ENCODE measurements at places on chromosomes 11 and 22.

DNA sequence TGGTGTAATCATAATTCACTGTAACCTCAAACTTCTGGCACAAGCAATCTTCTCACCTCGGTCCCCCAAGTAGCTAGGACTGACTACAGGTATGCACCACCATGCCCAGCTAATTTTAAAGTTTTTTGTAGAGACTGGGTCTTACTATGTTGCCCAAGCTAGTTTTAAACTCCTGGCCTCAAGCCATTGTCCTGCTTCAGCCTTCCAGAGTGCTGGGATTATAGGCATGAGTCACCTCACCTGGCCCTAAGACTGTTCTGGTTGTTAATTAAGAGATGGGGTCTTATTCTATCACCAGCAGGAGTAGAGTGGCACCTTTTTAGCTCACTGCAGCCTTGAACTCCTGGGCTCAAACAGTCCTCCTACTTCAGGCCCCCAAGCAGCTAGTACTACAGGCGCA is 52.0 kb upstream of the DEPDC7 start:
- no peak for DNase-seq

DNA sequence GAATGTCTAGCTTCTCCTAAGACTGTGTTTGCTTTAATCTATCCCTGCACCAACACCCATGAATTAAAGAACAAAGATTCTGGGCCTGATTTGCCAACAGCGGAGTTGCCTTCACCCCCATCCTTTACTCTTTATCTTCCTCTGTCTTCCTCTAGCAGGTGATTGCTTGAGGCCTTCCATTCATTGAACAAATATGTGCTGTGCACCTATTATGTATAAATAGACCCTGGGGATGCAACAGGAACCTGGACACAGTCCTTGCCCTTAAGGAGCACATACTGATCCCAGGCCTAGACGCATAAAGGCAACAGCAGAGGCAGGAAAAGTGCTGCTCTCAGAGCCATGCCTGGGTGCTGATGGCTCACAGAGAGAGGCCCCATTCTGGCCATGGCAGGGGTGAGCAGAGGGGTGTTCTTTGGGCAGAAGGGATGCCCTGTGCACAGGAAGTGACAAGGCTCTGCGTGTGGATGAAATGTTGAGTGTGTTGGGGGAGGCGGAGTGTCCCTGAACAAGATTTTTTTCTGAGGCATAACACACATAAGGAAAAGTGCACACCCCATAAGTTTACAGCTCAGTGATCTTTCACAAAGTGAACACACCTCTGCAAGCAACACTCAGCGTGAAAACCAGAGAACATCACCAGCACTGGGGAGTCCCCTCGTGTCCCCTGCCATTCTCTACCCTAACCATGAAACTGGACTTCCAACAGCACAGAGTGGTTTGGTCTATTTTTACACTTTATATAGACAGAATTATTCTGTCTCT is 145.9 kb downstream of the GRIK4 start:
- no peak for DNase-seq

DNA sequence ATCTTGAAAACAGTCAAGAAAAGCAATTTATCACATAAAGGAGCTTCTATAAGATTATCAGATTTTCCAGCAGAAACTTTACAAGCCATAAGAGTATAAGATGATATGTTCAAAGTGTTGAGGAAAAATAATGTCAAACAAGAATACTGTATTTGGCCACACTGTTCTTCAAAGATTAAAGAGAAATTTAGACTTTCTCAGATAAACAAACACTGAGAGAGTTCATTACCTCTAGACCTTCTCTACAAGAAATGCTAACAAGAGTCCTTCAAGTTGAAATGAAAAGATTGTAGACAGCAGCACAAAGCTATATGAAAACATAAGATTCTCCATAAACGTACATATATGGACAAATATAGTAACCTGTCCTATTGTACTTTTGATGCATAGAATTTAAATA is 8.0 kb upstream of the MTMR2 start:
- no peak for DNase-seq

DNA sequence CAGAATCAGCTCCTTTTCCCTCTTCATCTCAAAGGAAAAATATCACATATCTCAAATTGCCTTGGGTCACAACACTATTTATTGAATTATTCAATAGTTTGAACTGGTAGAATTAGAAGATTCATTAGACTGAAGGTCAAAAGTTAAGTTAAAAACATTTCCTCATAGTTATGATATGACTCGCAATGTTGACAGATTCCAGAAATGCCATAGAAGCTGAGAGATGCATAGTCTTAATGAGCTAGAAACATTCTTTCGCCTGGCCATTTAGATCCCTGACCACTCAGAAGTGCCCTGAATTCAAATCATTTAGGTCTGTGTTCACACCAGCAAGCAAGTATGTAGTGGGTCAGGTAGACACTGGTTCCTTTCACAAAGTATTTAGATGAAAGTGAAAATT is 44.4 kb downstream of the FAT3 start:
- no peak for DNase-seq

DNA sequence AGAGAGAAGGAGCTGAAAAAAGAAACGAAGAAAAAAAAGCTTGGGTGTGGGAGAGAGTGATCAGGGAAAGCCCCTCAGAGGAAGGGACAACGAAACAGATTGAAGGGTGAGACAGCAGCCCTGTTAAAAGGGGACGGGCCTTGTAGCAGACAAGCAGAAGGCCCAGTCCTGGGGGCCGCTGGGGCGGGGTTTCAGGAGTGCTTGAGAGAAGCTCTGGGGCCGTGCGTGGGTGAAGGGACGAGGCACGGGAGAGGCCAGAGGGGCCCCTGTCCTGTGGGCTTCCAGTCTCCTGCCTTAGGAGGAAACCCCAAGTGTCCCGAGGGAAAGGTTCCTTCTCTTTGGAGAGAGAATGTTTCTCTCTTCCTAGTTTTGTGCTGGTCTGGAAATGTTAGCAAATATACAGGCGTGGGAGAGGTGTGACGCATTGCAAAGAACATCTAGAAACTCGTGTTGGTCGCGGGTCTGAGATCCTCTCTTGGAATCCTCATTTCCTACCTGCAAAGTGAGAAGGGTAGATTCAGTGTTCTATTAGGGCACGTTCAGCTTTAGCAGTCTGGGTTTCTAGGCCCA is 28.6 kb downstream of the ADAMTS15 start:
- DNase-seq = no peak

DNA sequence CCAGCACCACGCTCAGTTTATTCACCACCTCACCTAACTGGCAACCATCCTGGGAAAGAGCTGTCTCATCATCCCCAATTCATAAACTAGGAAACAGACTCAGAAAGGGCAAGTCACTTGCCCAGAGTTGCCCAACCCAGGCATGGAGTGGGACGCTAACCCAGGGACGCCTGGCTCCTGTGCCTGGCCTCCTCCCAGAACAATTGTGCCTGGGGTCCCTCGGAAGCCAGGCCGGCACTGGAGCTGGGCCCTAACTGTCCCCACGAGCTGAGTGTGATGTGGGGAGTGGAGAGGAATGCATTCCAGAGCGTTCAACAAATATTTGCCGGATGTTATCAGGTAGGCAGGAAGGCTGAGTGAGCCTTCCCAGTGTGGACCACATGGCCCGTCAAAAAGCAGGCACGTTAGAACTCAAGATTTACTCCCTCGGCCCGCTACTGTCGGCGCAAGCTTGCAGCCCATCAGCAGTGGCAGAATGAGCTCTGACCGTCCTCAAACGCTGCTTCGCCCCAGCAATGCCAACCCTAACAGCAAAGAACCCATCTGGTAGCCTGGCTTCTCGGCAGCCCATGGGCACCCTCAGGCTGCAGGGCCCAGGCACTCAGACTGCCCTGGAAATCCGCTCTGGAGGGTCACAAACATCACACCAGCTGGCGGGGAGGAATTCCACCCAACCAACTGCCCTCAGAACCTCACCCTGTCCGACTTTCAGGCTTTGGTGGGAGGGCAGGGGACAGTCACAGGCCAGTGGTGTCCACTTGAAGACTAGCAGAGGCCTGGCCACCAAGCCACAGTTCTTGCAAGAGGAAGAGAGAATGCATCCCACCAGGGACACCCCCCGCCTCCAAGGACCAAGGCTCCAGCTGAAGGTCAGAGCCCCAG is 35.6 kb downstream of the MYH9 start:
- DNase-seq = peak; percentile 48

DNA sequence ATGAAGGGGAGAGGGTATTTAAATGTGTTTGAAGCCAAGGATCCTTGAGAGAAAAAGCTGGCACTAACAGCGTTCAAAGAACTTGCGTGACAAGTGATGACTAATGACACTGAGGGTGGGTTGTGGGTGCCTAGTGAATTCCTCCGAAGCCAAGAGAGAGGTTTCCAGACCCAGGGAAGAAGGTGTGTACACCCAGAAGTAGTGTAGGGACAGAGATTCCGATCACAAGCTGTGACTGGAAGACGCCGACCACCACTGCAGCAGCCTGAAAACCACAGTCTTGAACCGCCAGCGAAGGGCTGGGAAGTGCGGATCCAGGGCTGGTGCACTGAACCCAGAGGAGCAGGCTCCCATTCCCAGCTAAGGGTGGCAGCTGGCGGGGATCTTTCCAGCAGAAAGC is 9.5 kb downstream of the PPARA start:
- DNase-seq = no peak

DNA sequence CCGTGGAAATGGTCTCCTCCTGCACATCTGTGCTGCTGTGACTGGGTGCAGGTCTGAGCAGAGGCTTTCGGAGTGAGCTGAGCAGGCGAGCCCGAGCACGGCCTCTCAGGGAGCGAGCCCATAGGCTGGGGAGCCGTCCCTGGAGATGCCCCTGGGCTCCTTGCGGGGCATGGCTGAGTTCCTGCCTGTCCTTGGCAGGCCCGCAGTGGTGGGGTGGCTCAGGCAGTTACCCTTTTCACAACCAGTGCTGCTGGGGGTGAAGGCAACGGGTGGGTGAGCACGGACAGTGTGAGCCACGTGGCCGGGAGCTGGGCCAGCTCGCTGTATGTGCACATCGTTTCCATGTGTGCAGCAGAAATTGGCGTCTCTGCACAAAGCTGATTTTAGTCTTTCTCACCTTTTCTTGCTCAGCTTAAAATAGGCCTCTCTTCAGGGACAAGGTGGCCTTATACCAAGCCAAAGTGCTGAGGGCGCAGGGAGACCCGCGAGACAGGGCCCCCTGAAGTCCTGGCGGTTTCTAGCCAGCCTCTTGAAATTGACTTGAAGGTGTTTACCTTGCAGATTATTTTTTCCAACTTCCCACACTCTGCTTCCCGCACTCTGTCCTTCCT is at the start of gene TP53AIP1:
Gene TP53AIP1 (minus strand): TSS at position 55 of the 611 bp plus-strand sequence. CDS start 5,053 bp downstream, outside the sequence.
- no peak for DNase-seq

DNA sequence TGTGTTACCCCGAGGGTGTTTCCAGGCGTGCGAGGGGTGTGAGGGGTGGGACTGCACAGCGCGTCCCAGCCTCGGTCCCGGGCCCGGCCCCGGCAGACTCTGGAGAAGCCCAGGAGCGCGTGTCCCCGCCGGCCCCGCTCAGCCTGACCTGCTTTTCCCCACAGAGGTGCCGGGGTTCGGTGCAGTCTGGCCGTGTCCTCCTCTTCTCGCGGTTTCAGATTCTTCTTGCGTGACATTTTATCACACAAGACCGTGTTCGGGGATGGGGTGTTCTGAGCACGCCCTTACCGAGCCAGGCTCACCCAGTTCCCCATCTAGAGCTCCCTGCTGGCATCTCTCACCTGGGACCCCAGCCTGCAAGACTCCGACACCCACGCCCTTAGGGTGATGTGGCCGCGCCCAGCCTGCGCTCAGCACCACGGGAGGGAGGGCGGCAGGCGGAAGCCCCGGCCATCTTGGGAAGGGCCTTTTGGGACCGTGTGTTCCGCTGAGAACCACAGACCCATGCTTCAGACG is 775.6 kb downstream of the BRD1 start:
- no peak for DNase-seq

DNA sequence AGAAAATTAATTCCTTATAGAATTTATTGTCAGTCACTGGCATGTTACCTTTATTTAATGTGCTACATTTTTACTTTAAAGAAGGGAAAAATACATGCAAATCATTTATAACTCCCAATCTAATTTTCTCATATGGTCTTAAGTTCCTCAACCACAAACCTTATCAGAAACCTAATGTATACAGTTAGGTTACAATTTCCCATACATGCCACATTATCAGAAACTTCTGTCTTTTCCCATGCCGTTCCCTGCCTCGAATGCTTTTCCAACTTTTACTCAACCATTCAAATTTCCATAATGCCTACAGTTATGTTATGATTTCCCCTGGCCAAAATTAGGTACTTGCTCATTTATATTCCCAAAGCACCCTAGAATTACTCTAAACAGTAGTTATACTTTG is 13.5 kb downstream of the RSF1 start:
- DNase-seq = no peak

DNA sequence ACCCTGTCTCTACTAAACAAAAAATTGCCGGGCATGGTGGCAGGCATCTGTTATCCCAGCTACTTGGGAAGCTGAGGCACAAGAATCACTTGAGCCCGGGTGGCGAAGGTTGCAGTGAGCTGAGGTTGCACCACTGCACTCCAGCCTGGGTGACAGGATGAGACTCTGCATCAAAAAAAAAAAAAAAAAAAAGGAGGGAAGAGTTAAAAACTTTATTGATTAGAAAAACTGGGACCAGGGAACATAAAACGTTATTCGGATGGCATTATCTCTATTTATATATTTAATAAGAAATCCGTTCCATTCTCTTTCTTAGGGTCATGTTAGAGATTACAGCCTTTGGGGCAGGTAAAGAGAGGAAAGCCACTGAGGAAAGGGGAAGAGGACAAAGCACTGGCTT is 197.5 kb downstream of the BCR start:
- no peak for DNase-seq

GRCh38 chr11:125971618-125972017 is 25.8 kb downstream of the VSIG10L2 start:
- DNase-seq = no peak

GRCh38 chr22:23116506-23117263 is 25.1 kb downstream of the RSPH14 start:
- DNase-seq = no peak

GRCh38 chr11:121762820-121763219 is 310.1 kb upstream of the SORL1-AS1 start:
- DNase-seq = peak; percentile 20

DNA sequence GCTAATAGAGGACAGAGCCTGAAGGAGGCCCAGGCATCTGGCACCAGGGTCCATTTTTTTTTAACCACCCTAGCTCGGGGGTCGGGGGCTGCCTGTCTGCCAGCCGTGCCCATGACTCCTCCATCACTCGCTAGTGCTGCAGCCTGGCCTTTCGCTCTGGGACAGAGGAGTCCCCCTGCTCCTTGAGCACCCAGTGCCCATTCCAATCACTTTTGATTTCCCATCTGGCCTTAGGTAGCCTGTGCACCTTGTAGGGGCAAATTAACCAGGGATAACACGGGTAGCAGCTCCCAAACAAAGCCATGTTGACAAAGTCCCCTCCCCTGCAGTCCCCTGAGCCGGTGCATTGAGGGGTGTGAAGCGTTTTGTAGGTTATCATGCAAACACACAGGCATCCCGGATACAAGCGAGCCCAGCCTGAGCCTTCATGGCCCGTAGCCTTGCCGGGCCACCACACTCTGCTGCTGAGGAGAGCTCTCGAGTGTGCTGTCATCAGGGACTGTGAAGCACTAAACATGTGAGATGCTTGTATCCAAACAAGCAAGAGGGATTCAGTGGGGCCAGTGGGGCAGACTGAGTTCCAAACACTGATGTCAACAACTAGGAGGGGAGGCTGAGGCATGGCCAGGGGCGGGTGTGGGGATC is 208.7 kb downstream of the DSCAML1 start:
- DNase-seq = no peak
